ENCODE measurements at places on chromosomes 7 and 10.

- no peak for DNase-seq
Measured at GRCh38 chr7:27031289-27032172, 64.3 kb downstream of the HOXA1 start.

- no peak for DNase-seq
Measured at GRCh38 chr10:69630651-69631400, 779 bp downstream of the FAM241B start.

- DNase-seq, result no peak
Measured at GRCh38 chr7:158741294-158741666, 36.7 kb upstream of the NCAPG2 start.

DNA sequence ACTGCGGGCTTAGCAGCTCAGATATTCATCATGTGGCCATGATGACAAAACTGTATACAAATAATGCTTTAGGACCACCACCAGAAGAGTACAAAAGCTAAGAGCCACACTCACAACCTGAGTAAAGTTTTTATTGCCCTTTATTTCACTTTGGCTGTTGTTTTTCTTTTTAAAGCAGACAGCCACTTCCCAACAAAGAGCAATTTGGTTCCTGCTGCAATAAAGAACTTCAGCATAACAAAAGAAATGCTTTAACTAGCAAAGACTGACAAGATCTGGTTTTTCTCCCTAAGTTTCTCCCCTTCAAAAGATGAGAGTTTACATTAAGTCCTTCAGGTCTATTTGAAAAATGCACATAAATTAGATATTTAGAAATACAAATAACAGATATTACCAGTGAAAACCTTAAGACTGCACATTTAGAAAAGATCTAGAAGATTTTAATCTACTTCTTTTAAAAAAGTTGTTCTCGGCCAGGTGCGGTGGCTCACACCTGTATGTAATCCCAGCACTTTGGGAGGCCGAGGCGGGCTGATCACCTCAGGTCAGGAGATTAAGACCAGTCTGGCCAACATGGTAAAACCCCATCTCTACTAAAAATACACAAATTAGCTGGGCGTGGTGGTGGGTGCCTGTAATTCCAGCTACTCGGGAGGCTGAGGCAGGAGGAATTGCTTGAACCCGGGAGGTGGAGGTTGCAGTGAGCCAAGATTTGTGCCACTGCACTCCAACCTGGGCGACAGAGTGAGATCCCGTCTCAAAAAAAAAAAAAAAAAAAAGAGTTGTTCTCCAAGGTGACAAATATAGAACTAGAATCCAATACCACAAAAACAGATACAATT lies 59.4 kb downstream of the WAPL start:
- DNase-seq, result no peak

- DNase-seq, result no peak
Measured at GRCh38 chr10:114541081-114541796, 116.8 kb downstream of the ABLIM1 start.
